H4 (cell line): ENCODE measurements at places on chromosomes 6 and 20. TPM values are rescaled to one million over a fixed set of nuclear protein-coding genes. Genes with fewer than 3 reads are reported as not detected.

- DNase-seq, result no peak
Measured at GRCh38 chr6:37218511-37218910, 39.1 kb upstream of the TBC1D22B start.

GRCh38 chr6:136351518-136352110, 62.0 kb upstream of the BCLAF1 start:
- no peak for DNase-seq

- DNase-seq, result no peak
Measured at GRCh38 chr20:1856424-1856823, 38.8 kb upstream of the SIRPA start.

- no peak for DNase-seq
Measured at GRCh38 chr6:112441607-112442006, 94.5 kb downstream of the RFPL4B start.

- no peak for DNase-seq
Measured at GRCh38 chr6:43993881-43994523, 133.2 kb downstream of the MRPL14 start.

DNA sequence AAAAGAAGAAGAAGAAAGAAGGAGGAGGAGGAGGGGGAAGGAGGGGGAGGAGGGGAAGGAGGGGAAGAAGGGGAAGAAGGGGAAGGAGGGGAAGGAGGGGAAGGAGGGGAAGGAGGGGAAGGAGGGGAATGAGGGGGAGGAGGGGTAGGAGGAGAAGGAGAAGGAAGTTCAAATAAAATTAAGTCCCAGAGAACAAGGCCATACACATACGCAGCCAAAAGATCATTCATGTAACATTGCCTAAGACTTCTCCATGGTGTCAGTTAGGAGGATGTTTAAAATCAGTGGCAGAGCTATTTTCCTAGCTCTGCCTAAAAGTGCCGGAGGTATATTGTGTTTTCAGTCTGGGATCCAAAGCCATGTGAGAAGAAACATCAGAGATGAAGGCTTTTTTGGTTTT, 75.8 kb downstream of the PLCB4 start:
- no peak for DNase-seq

- DNase-seq, result no peak
Measured at GRCh38 chr20:63864545-63864977, 509 bp upstream of the TPD52L2 start.

DNA sequence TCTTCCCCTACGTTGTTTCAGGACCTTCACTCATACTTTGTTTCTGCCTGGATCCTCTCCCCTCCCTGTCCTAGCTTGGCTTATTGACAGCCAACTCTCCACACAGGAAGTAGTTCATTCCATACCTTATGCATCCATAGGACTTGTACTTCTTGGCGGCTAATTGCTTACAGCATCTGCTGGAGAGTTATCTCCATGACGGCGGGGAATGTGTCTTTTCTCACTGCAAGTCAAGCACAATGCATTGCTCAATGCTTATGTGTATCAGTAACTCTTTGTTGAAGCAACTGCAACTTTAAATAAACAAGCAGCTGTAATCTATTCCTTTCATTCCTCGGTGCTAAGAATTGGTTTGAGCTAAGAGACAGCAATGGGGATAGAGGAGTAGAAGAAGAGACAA, 551.3 kb upstream of the EPHA7 start:
- no peak for DNase-seq

The SLC22A16 gene
- total RNA-seq, result not detected in 2 replicates

The DNPH1 gene
- total RNA-seq, result 110 and 147 TPM in 2 replicates

The CLPSL2 gene
- total RNA-seq, result 5.7 TPM in 1 of 2 replicates, not detected in the other
